Activated CD4-positive, alpha-beta T cell treated with anti-CD3 and anti-CD28 coated beads, Interleukin-2, amount 50 U/mL, for 16 hours (primary cell): ENCODE measurements at places on chromosomes 11 and 22.

DNA sequence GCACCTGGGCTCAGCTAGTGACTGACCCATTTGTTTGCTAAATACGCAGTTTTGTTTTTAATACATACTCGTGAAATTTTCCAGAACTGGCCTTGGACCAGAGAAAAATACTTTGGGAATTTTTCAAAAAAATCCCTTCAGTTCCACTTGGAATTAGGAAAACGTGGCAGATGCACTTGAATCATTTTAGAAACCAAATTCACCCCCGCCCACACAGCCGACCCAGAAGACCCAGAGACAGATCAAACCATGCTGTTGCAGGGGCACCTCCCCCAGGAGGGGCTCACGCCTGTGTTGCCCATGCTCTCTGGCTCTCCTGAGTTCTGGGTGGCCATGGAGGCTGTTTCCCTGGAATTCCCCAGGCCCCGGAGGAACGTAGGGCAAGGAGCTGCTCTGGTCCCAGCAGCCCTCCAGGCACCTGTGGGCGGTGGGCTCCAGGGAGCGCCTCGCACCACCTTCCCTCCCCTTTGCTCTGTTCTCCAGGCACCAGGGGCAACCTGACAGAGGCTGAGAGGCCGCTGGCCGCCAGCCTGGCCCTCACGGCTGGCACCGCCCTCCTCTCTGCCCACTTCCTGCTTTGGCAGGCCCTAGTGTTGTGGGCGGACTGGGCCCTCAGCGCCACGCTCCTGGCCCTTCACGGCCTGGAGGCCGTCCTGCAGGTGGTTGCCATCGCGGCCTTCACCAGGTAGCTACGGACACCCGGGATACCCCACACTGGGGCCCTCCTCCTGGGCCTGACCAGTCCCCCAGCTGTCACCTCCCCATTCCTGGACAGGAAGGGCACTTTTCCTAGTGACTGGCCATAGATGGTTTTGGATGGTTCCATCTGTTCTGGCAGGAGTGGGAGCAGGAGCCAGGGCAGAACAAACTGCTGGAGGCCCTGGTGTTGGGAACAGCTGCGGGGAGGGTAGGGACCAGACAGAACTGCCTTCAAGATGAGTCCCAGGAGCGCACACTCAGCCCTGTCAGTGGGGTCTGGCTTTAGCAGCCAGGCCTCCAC, 3.3 kb upstream of the EPS8L2 start:
- DNase-seq = no peak

GRCh38 chr11:115078461-115079438, 400.4 kb downstream of the NXPE2 start:
- no peak for DNase-seq

- no peak for DNase-seq
Observed at GRCh38 chr11:116422556-116422955, 350.2 kb downstream of the BUD13 start.

DNA sequence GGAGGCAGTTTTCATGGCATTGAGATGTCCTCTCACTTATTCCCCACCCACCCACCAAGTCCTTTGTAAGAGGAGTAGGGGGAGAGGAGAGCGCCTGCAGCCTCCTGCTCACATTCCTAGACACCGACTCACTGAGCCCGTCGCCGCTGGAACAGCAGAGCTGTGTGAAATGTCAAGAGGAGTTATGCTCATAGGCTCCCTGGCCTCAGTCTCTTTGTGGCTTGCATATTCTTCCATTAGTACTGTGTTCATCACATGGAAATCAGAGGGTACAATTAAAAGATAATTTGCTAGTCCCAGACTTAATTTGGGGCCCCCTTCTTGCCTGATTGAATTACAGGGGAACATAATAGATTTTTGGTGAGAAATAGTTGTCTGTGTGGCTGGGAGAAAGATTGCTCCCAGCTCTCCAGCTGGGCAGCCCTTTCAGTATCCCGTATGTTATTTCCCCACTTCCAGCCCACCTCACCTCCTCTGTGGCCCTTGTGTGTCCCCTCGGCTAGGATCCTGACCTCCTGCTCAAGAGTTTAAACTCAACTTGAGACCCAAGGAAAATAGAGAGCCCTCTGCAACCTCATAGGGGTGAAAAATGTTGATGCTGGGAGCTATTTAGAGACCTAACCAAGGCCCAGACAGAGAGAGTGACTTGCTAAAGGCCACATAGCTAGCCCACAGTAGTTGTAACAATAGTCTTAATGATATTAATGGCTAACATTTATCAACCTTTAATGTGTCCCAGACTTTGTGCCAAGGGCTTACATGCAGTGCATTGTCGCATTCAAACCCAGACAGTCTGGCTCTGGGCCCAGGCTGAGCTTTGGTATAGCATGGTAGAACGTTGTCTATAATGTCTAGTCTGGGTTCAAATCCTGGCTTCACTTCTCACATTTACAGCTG, 32.2 kb downstream of the LIMK2 start:
- no peak for DNase-seq

- no peak for DNase-seq
Observed at GRCh38 chr11:106398502-106399075, 321.1 kb downstream of the AASDHPPT start.

DNA sequence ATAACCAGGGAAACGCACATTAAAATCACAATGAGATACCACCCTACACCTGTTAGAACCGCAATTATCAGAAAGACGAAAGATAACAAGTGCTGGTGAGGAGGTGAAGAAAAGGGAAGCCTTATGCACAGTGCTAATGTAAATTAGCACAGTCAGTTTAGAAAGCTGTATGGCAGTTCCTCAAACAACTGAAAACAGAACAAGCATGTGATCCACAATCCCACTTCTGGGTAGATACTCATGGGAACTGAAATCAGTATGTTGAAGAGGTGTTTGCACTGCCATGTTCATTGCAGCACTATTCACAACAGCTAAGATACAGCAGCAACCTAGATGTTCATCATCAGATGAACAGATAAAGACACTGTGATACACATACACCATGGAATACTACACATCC, 75.0 kb upstream of the CCND1 start:
- DNase-seq = no peak
